ENCODE measurements at places on chromosomes 6 and 20.

- DNase-seq, result no peak
Observed at GRCh38 chr6:36326356-36326995, 10.2 kb downstream of the BNIP5 start.

DNA sequence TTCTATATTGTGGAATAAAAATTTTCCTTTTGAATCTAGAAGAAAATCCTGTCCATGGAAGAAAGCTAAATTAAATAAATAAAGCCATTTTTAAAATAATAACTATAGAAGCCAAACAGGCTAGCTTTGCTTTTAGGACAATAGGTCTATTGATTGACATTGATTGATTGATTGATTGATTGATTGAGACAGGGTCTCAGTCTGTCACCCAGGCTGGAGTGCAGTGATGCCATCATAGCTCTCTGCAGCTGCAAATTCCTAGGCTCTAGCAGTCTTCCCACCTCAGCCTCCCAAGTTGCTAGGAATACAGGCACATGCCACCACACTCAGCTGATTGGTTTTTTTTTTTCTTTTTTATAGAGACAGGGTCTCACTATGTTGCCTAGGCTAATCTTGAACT is 97.9 kb downstream of the COL12A1 start:
- DNase-seq, result no peak

DNA sequence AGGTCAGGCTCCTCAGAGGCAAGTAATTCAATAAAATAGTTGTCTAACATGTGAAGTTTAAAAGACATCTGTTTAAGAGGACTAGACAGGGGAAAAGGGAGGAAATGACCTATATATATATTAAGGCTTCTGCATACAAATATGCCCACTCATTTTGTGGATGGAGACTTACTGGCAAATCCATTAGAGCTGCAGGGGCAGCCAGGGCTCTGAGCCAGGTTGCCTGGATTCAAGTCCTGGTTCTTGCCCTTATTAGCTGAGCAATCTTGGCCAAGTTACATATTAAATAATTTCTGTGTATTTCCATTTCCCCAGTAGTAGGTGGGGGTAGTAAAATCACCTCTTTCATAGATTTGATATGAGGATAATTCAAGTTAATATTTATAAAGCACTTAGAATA is 287.0 kb upstream of the RIMS1 start:
- DNase-seq, result no peak

DNA sequence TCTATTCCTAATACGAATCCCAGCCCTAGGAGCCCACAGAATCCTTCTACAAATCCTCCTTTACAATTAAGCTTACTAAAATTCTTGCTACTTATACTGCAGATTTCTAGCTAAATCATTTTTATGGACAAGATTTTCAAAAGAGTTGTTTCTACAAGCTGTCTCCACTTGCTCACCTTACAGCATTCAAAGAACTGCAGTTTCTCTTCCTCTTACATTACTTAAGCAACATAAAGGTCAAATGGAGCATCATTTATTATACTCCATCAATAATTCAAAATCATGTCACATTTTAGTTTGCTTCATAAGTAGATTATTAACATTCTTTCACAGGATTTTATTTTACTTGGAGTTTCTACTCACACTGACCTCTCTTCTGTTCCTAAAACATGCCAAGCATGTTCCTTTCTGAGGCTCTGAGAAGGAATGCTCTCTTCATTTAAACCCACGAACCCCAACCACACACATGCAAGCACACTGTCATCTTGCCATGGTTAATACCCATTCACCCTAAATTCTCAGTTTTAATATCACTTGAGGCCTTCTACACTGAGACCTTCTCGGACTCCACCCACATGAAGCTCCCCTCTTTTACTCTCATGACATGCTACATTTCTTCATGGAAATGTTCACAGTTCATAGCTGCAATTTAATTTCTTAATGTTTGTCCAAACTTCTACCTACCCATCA is 388.2 kb downstream of the TBC1D32 start:
- DNase-seq, result no peak

GRCh38 chr6:152588456-152588855 is 48.7 kb downstream of the SYNE1 start:
- DNase-seq, result no peak

GRCh38 chr6:13615792-13616120 is 621 bp downstream of the NOL7 start:
- peak; percentile 75 for DNase-seq

DNA sequence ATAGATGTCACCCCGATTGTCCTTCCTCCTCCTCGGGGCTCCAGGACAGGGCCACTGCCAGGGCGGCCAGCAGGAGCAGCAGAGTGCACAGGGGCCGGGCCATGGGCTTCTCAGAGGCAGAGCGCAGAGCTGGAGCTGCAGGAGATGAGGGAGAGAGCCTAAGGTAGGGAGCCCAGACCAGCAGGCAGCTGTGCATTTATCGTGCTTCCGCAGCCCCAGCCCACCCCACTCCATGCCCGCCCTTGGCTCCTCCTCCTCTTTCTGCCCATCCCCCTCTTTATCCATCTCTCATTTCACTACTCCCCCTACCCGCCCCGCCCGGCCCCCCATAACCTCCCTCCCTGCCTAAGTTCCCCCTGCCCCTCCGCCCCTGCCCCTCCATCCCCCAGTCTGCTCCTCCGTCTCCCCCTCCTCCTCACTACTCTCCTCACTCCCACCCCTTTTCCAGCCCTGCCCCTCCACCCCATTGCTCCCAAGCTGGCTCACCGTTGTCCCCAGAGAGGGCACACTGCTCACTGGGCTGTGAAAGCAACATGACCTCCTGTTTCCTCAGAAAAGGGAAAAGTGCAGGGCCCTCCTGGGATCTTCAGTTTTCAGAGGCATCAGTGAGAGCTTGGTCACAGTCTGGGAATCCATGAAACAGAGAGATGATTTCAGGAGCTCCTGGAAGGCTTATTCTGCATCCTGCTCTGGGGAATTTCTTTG is 25.5 kb upstream of the CST1 start:
- DNase-seq, result no peak

Data from hematopoietic multipotent progenitor cell treated with erythropoietin and hydrocortisone succinate and interleukin-3 and kit ligand, for 6 days (in vitro differentiated cells).